ENCODE measurements at places on chromosomes 2 and 18. TPM values are rescaled to one million over a fixed set of nuclear protein-coding genes. Genes with fewer than 3 reads are reported as not detected.

Gene G6PC2
- 0.09 TPM for polyA plus RNA-seq

Gene TANC1
- polyA plus RNA-seq = 50.7 TPM

Gene CRYGB
- polyA plus RNA-seq = not detected

Gene IL1F10
- not detected for polyA plus RNA-seq

Gene RNPEPL1
- polyA plus RNA-seq = 33.0 TPM

- no peak for DNase-seq
Measured at GRCh38 chr2:143476336-143477087, 347.3 kb downstream of the ARHGAP15 start.

DNA sequence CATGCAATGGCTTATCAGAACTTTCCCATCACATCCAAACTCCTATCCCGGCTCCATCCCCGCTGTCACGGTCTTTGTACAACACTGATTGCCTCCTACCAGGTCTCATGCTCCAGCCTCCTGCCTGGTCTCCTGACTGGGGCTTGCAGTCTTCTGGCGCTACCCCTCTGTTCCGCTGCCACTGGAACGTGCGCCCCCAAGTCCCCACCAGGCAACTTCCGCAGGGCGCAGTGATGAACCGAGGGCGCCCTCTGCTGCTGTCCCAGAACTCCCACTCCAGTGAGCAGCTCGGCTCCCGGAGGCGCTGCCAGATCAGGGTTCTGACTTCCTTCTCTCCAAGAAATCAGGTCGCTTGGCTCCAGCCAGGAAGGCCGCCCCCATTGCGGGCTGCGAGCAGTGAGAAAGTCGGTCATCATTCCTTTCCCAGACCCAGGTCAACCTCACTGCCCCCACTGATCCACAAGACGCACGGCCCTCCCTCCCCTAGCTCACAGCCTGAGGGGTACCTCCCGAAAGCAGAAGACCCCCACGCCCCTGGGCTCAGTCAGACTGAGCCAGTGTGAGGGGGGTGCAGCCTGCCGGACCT, 43.9 kb upstream of the RAB11FIP5 start:
- DNase-seq = peak; percentile 36

- DNase-seq = peak; percentile 35
Measured at GRCh38 chr18:35289727-35290093, 319 bp downstream of the ZSCAN30 start.

DNA sequence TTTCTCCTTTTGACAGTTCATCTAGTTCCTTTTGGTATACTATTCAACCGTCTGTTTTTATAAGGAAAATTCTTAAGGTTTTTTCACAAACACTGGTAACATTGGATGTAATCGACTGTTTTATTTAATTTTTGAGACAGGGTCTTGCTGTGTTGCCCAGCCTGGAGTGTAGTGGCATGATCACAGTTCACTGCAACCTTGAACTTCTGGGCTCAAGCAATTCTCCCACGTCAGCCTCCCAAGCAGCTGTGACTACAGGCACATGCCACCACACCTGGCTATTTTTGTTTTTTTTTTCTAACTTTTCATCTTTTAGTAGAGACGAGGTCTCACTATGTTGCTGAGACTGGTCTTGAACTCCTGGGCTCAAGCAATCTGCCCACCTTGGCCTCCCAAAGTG, 104.4 kb upstream of the DNMT3A start:
- DNase-seq = no peak

Data from renal pelvis (tissue), 12 donors.